Daoy (cell line): ENCODE measurements at places on chromosomes 7 and 10.

DNA sequence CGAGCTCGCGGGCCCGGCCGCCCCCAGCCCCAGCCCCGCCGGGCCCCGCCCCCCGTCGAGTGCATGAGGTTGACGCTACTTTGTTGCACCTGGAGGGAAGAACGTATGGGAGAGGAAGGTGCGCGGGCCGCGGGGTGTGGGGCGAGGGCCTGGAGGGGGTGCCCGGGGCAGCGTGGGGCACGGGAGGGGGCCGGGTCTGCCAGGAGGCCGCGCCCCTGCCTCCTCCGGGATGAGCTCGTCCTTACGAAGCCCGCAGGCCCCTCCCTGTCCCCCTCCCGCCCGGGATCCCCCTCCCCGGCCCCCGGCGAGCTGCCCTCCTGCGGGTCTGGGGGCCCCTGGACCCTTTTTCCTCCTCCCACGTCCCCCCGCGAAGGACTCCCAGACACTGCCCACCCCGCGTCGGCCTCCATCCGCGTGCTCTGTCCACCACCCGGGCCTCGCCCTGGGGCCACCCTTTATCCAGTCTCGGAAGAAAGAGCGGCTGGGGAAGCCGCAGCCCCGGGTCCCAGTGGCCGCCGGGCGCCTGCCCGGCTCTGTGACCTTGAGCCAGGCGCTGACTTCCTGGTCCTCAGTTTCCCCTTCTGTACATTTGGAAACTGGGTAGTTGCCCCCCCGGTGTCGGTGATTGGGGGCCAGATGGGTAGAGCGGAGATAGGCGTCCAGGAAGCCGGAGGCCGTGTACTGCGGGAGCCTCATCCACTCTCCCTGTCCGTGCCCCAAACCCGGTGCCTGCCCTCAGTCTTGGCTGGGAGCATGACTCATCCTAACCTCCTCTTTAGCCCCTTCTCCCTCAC is 521 bp downstream of the LIMK1 start:
- DNase-seq, result peak; percentile 84

- peak; percentile 74 for DNase-seq
These were observed 44.1 kb upstream of the ZNRF2 start for GRCh38 chr7:30240106-30240800.

GRCh38 chr10:43471146-43471545 is 34.2 kb downstream of the ZNF487 start:
- DNase-seq, result no peak

DNA sequence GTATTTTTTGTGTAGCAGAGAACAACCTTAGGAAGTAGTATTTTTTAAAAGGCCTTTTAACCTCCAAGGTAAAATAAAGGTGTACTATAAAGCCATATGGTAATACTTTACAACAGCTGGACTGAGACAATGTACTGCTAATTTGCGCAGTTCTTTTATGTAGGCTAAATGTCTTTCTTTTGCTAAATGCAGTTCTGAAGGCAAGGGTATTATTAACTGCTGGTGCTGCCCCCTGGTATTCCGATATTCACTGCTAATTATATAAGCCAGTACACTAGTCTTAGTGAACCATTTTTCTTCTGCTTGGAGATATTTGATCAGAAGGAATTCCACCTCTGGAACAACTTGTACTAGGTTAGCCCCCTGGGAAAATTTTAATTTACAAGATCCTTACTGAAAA is 272.0 kb upstream of the FERD3L start:
- DNase-seq, result no peak
